ENCODE measurements at places on chromosomes 2 and 18.
A peak's percentile ranks its signal among the peaks of the same experiment; 100 is the strongest.

DNA sequence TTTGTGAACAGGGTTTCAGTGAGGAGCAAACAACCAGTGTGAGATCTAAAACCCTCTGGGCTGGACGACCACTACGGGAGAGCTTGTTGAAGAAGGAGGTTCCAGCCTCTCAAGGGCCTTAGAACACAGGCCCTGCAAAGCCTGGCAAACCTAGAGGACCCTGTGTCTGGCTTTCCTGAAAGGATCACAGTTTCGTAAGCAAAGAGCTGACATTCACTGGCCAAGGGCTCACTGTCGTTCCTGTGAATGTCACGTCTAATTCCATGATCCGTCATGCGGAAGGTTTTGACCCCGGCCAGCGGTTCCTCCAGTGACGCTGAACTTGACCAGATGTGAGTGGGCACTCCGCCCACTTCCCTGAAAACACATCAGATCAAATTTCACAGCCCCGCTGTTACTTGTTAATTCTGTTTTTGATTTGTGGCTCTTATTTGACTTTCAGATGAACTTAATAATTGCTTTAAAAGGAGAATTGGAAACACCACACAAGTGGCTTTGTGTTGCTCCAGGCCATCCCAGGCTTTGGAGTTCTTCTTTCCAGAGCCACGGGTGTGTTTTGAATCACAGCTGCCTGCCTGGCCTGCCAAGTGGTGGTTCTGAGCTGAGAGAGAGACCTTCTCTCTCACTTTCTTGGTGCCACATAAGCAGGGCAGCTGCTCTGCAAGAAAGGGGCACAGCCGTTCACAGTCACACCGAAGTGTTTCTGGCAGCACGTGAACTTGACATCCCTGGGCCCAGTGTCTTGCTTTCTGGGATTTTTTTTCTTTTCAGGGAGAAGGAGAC, 308.4 kb downstream of the NDUFA10 start:
- DNase-seq, result no peak

DNA sequence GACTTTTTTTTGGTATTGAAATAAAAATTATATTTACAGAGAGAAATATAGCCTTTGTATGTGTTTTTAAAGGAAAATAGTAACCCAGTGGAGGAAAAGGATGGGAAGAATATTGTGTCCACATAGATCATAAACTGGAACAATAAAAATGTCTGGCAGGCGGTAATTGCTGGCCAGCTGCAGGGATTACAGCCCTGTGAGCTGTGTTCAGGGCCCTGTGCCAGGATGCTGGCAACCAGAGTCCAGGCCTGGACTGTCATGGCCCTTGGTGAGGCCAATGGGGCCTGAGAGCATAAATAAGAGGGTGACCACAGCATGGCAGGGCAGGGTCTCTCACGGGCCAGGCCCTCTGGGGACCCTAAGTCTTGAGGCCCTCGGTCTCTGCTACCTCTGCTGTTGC, 171.2 kb downstream of the ACOXL start:
- peak; percentile 19 for DNase-seq

DNA sequence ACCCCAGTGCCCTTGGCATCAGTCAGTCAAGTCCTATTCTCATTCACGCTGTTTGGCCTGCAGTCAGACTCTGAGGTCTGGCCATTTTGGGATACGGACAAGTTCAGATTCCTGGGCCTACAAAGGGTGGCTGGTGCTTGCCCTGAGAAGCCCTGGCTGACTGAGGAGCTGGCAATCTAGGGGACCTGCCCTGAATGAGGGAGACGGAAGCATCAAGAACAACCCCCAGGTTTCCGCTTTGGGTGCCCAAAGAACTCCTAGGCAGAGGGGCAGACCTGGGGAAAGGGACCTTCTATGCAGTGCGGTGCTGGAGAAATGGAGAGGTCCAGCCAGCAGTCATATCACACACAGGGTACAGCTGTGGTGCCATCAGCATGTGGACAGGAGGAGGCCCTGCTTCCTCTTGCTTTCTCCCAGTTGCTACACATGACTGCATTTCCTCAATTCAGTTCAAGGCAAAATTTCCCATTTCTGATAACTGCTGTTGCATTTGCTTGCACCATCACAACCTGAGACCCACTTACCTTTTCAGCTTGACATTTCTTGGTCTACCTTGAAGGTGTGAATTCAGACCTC, 70.9 kb upstream of the LGALSL start:
- no peak for DNase-seq

DNA sequence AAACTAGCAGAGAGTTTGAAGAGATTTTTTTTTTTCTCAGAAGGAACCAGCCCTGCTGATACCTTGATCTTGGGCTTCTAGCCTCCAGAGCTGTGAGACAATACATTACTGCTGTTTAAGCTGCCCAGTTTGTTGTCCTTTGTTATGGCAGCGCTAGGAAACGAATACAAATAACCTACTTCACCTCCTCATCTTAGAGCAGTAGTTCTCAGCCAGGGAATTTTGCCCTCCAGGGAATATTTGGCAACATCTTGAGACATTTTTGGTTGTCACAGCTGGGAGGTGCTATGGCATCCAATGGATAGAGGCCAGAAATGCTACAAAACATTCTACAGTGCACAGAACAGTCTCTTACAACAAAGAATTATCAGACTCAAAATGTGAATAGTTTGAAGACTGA, 43.9 kb upstream of the BCL11A start:
- DNase-seq, result no peak

- DNase-seq, result no peak
Observed at GRCh38 chr2:120180066-120180465, 43.1 kb downstream of the TMEM185B start.

GRCh38 chr18:76388891-76389423, 106.1 kb downstream of the ZNF516 start:
- DNase-seq, result no peak

- no peak for DNase-seq
Observed at GRCh38 chr2:113283704-113284284, 5.1 kb upstream of the PAX8 start.

DNA sequence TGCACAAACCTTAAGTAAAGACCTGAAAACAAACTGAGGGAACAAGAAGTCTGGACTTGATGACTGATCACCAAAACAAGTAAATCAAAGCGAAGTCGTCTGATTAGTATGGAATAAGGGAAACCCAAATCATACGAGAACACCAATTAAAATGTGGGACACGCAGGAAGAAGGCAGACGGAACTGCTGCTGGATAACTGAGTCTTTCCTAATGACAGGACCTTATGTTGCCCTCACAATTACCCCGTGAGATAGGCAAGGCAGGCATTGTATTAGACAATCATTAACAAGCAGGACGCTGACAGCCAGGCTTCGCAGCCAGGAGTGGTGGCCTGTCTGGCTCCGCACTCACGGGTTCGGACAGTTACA, 614 bp upstream of the COQ10B start:
- DNase-seq, result no peak

All from NCI-H774 (cell line).